Naive thymus-derived CD8-positive, alpha-beta T cell (primary cell): ENCODE measurements at places on chromosomes 5 and 9.

DNA sequence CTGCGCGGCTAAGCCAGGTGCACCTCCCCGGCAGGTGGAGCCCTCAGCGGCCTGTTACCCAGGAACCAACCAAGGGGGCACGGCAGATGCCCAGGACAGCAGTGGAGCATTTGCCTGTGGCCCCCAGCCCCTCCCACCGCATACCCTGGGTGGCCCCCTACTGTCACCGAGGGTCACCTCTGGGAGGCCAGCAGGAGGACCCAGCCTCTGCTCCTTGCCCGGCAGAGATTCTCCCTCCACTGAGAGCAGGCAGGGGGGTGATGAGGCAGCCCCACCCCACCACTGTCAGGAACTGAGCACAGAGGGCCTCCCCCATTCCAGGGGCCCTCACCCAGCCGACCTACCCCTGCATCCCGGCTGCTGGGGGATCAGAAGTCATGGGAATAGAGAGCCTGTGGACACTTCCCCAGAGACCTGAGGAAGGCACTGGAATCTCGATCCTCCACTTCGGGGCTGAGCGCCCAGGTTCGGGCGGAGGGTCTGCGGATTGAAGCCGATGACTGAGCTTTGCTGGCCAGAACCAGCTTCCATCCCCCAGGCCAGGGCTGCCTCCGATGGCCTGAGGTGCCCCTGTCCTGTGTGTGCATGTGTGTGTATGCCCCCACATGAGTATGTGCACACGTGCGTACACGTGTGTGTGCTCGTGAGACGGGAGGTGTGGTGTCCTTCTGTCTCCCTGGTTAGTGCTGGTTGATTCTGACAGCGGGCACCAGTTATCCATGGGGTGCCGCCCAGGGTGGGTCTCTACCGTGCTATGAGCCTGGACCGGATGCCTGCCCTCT is at the start of gene QRFP:
TSS of gene QRFP (minus strand) at position 580 of the 782 bp plus-strand sequence. CDS start 2,974 bp downstream, outside the sequence.
- no peak for DNase-seq

- DNase-seq = no peak
Measured at GRCh38 chr5:107658528-107658927, 12.2 kb downstream of the EFNA5 start.

DNA sequence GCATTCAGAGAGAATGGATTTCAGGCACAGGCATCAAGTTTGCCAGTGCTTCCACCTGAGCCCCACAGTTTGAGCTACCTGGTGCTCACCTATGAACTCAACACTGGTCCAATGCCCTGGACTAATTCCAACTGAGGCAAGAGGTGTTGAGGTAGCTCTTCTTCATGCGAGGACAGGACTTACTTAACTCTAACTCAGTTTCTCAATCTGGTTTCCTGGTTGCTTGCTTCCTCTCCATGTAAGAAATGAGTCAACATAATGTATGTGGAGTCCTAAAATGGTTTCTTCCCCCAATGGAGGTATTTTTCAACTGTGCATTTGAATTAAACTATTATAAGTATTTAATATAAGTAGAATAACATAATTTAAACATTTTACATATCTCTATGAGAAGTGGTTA is 523.6 kb upstream of the DAB2 start:
- DNase-seq = no peak

DNA sequence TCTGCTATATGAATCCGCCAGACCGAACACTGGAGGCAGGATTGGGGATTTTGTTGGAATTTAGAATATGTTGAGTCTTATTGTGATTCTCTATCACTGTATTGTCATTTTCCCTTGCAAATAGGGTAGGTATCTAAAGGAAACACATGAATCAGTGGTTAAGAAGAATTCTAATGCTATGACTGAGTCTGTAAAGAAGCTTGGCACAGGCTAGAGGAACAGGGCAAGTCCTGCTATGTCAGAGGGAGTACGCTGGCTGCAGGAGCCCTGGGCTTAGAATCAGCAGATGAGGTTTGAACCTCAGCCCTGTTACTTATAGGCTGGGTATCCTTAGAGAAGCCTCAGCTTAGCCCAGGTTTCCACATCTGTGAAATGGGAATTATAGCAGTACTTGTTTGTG is 198.1 kb downstream of the NR3C1 start:
- DNase-seq = no peak

- no peak for DNase-seq
Measured at GRCh38 chr9:16884952-16885513, 14.6 kb upstream of the BNC2 start.

- DNase-seq = no peak
Measured at GRCh38 chr5:1564182-1564748, 40.5 kb upstream of the LPCAT1 start.

- DNase-seq = no peak
Measured at GRCh38 chr5:151028717-151029116, 8.3 kb downstream of the GPX3 start.
